Effector memory CD8-positive, alpha-beta T cell (primary cell): ENCODE measurements at places on chromosomes 7 and 10.

GRCh38 chr10:119531067-119531466, 11.5 kb downstream of the RGS10 start:
- no peak for DNase-seq

- DNase-seq: peak; percentile 5
These were observed 30.8 kb downstream of the SCD start for GRCh38 chr10:100377830-100378229.

- DNase-seq: no peak
These were observed 18.0 kb downstream of the C10orf105 start for GRCh38 chr10:71701496-71702132.

GRCh38 chr7:3434611-3435010, 133.6 kb downstream of the SDK1 start:
- DNase-seq: no peak

- no peak for DNase-seq
These were observed 74.7 kb upstream of the FZD8 start for GRCh38 chr10:35716776-35717175.

DNA sequence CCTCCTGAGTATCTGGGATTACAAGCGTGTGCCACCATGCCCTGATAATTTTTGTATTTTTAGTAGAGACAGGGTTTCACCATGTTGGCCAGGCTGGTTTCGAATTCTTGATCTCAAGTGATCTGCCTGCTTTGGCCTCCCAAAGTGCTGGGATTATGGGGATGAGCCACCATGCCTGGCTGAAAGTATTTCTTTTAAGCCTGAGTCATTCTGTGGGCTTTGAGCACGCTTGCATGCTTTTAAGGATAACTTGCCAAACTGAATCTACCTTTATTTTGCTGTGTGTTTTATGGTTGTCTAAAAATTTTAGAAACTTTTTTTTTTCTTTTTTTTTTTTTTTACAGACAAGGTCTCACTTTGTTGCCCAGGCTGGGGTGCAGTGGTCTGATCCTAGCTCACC, 33.2 kb downstream of the CNNM2 start:
- no peak for DNase-seq

DNA sequence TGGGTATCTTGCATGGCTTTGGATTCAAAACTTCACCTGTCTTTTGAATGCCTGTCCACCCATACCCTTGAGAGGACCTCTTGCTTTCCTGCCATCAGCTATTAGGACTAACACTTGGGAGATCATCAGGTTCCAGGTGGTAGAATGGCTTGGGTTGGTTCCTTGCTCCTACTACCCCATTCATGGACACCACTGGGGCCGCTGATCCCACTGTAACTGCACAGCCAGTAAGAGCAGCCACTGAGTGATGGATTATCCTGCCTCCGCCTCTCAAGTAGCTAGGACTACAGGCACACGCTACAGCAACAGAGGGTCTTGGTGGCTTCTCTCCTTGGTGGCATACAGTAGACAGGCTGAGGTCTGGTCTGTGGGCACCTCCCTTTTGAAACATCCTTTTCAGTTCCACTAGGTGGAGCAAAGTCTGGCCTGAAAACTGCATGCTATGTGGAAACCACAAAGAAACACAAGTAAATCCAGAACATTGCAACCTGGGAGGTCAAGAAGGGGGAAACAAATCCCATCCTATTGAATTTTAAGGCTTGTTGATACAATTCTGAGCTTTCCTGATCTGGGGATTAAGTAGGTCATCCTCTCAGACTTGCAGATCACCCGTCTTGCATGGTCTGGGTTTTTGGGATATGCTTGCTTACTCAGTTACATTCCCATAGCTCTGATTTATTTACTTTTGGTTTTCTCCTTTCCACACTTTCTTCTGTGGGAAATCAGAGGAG, 9.4 kb downstream of the WBP1L start:
- no peak for DNase-seq

GRCh38 chr7:51069411-51070083, 247.1 kb downstream of the COBL start:
- no peak for DNase-seq

DNA sequence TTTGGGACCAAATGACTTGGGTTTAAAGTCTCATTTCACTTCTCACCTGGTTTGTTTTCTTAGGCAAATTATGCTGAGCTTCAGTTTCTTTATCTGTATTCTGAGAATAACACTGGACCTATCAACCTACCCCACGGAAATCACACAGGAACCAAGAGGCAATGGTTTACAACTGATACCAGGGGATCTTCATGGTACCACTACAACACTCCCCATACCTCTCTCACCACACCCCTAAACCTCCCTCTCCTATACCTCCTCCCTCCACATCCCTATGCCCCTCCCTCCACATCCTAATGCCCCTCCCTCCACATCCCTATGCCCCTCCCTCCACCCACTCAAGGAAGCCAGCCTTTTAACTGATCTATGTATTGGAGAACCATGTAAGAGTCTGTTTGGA, 9.9 kb downstream of the FAM204A start:
- no peak for DNase-seq

GRCh38 chr7:13496976-13497375, 492.5 kb downstream of the ETV1 start:
- no peak for DNase-seq

DNA sequence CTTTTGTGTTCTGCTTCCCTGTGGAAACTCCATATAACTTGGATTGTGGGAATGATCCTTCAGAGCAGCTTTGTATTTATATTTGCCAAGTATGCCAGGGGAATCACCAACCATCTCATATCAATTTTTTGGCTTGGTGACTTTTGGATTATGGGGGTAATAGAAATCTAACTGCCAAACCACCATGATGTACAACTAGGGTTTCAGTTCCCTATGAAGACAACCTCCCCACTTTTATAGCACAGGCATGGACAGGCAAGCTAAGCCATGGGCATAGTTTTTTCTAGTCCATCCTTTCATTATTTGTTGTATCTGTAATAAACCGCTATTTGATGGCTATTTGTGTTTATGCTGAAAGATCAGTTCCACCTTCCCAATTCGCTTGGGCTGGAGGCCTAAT, 17.7 kb downstream of the NPY start:
- DNase-seq: no peak

DNA sequence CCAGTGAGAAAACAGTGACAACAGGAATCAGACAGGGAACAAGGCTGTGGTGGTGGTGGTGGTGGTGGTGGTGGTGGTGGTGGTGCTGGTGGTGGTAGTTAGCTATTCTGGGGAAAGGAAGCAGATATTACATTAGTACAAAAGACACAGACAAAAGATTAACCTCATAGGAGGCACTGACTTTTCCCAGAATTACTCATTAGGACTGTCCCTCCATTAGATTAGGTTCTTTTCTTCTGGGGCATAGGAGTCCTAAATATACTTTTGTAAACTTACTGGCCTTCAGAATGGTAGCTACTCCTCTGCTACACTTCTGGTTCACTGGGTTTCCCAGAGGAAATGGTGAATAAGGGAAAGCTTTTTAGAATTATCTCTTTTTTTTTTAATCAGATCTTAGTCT, 156.6 kb upstream of the SEMA3D start:
- DNase-seq: no peak

DNA sequence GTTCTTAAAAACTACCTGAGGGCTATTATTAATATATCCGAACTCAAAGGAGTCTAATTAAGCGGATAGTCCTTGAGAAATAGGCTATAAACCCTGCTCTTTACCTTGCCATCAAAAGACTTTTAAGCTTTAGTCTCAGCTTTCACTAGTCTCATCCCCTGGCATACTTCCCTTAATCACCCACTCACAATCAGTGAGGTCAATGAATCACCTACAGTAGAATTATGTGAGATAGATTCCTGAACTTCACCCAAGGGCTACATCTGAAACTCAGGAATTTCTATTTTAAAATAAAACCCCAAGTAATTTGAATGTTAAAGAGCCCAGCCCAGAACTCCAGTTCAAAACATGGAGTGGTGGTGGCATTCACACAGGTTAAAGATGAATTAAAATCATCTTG, 108.7 kb downstream of the ETV1 start:
- no peak for DNase-seq

DNA sequence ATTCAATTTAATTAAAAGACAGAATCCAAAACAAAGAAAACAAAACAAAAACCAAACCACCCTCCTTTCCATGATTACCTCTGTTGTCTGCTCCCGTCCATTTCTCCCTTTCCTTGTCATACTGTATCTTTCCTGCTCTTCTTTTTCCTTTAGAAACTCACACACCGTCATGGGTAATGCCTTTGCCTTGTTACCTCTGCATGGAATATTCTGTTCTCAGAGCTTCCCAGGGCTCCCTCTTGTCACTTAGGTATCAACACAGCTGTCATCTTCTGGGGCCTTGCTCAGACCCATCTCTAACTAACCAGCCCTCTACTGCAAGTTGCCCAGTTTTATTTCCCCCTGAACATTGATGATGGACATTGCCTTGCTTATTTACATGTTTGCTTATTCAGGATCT, 30.2 kb upstream of the GIMAP8 start:
- no peak for DNase-seq

- no peak for DNase-seq
These were observed 28.8 kb downstream of the VIPR2 start for GRCh38 chr7:159115601-159116501.

DNA sequence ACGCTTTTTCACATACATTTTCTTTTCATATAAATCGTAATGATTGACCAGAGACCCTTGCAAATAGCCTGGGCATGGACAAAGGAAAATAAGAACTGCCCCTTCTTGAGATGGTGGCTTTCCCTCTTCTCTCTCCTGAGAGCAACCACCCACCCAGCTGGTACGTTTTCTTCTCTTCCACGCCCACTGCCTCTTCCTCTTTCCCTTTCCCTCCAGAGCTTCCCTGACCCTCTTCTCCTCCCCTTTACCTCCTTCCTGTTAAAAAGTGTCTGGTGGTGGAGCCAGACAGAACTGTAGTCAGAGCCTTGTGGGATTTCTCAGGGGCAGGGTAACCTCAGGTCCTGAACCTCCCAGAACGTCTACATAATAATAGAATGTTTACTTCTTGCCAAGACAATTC, 23.2 kb downstream of the GPR141 start:
- DNase-seq: no peak

GRCh38 chr10:70323697-70324338, 40.0 kb upstream of the NPFFR1 start:
- DNase-seq: no peak

DNA sequence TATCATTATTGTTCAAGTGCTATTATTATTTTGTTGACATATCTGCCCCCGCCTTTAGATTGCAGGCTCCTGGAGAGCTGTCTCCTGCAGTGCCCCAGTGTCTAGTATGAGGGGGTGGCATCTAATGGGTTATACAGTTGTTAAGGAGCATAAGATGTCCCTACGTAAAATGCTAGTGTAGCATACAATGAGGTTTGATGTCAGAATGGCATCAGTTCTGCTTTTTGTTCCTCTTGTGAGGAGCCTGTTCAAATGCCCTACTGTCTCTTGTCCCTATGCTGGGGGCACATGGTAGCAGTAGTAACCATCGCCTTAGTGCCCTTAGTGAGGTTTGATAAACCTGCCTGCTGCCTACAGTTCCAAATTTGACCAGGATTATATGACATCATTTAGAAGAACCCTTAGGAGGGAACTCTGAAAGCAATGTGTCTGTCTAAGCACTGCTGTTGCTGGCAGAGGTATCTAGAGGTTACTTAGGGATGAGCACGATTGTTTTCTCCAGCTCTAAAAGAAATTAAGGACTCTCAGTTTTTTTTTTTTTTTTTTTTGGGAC, 9.7 kb downstream of the CREM start:
- DNase-seq: no peak

GRCh38 chr7:21140622-21141021, 287.3 kb upstream of the SP4 start:
- no peak for DNase-seq

- no peak for DNase-seq
These were observed 471.2 kb downstream of the PLXNA4 start for GRCh38 chr7:132105096-132105495.

DNA sequence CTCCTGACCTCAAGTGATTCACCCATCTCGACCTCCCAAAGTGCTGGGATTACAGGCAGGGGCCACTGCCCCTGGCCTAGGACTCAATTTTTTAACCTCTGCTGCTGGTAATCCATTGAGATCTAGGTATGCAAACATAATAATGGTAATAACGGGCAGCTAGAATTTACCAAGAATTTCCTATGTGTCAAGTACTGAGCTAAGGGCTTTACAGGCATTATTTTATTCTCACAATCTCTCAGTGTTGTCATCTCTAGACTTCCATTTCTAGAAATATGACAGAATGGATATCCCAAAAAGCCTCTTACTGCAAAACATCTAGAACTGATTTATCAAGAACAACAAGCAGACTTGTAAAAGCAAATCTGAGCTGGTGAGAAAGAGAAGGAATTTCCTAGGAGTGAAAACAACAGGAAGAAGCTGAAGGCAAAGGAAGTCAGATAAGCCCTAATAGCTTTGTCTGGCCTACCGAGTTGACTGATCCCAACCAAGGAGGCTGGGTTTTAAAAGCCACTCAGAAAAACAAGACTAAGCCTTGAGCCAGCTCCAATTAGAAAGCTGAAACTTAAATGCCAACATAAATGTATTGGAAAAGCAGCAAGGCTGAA, 70.6 kb downstream of the CCDC71L start:
- no peak for DNase-seq

GRCh38 chr7:131673576-131673975, 117.1 kb upstream of the PODXL start:
- no peak for DNase-seq

GRCh38 chr10:72098836-72099599, 10.7 kb upstream of the SPOCK2 start:
- DNase-seq: no peak

GRCh38 chr10:31253237-31253636, 65.8 kb upstream of the ZEB1 start:
- DNase-seq: no peak

GRCh38 chr7:12397671-12398070, 6.0 kb downstream of the VWDE start:
- DNase-seq: no peak

DNA sequence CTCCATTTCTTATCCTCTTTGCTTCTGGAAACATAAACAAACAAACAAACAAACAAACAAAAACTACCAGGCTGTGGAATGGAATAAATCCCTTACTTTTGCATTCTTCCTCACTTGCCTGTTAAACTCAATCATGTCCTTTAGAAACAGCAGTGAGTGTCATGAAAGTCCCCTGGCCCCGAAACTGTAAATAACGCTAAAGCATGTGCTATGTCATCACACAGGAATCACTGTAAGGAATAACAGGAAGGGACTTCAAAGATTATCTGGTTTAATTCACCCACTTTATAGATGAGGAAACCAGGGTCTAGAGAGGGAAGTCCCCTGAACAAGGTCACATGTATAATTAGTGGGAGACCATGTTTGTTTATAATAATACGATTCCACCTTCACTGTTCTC, 159.4 kb upstream of the MEOX2 start:
- no peak for DNase-seq

GRCh38 chr10:15781381-15781960, 61.7 kb upstream of the ITGA8 start:
- no peak for DNase-seq
